ENCODE measurements at places on chromosomes 1 and 21. TPM values are rescaled to one million over a fixed set of nuclear protein-coding genes. Genes with fewer than 3 reads are reported as not detected.

GRCh38 chr1:37053173-37053572 is 18.9 kb upstream of the GRIK3 start:
- DNase-seq, result no peak

DNA sequence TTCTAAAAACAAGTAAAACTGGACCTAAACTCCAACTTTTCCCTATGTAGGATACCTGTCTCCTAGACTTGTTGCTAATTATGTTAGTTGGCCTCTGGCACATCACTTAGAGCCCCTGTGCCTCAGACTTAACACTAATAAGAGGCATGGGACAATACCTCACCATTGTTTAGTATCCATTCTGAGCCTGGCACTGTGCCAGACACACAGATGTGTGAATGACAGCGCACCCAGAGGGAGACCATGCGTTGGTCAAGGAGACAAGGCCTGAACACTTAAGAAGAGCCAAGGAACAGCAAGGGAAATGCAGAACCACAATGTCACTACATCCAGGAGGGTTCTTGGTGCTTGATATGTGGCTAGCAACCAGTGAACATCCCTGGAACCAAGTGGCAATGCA is 189.1 kb downstream of the FGGY start:
- DNase-seq, result no peak

GRCh38 chr1:79259390-79260336 is 253.1 kb upstream of the ADGRL4 start:
- no peak for DNase-seq

The CD101 gene
- total RNA-seq, result 3.3 TPM

The PDZK1 gene
- total RNA-seq, result 25.0 TPM

- DNase-seq, result no peak
Observed at GRCh38 chr1:29830383-29830782, 594.1 kb downstream of the PTPRU start.

The UMODL1 gene
- total RNA-seq, result not detected

- no peak for DNase-seq
Observed at GRCh38 chr1:99614728-99615127, 31.2 kb upstream of the PALMD start.

- peak; percentile 2 for DNase-seq
Observed at GRCh38 chr21:43188592-43189210, 19.9 kb downstream of the CRYAA start.

DNA sequence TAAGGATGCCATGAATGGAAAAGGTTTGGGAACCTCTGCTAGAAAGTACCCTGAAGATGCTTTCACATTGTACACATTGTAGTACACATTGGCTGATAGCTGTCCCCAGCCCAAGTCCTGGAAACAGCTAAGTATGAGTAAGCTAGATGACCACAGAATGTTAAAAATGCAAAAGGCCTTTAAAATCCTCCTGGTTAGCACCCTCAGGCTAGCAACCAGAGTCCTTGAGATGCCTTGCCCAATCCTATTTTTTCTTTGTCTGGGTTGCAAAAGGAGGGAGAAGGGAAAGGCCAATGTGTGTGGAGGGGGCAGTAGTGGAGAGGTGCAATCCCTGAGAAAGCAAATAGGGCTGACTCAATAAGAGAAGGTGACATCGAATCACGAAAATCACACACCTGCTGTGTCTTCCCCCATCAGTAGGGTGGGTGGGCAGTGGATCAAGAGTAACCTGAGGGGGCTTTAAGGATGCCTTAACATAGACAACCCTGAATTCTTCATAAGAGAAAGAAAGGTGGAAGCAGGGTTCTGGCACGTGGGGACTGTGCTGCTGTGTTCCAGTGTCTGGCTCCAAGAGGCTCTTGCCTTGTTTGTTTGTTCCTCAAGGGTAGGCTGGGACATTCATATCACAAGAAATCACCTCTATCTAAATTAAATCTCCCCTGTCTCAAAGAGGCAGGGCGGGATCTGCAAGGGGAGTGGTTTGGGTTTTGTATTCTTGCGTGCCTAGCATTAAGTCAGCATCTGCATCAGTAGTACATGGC is 266.2 kb upstream of the PLXNA2 start:
- no peak for DNase-seq

DNA sequence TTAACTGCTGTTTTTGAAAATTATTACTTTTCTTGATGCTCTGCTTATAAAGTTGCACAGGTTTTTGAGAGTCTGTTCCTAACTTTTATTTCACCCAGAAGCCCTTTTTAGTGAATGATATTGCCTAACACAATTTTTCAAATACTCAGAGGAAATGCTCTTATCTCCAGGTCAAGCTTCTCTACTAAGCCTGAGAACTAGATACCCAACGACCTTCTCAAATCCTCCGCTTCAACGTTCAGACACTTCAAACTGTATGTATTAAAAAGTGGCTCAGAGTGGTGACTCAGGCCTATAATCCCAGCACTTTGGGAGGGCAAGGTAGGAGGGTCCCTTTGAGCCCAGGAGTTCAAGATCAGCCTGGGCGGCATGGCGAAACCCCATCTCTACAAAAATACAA is 88.5 kb downstream of the ASH1L start:
- no peak for DNase-seq

DNA sequence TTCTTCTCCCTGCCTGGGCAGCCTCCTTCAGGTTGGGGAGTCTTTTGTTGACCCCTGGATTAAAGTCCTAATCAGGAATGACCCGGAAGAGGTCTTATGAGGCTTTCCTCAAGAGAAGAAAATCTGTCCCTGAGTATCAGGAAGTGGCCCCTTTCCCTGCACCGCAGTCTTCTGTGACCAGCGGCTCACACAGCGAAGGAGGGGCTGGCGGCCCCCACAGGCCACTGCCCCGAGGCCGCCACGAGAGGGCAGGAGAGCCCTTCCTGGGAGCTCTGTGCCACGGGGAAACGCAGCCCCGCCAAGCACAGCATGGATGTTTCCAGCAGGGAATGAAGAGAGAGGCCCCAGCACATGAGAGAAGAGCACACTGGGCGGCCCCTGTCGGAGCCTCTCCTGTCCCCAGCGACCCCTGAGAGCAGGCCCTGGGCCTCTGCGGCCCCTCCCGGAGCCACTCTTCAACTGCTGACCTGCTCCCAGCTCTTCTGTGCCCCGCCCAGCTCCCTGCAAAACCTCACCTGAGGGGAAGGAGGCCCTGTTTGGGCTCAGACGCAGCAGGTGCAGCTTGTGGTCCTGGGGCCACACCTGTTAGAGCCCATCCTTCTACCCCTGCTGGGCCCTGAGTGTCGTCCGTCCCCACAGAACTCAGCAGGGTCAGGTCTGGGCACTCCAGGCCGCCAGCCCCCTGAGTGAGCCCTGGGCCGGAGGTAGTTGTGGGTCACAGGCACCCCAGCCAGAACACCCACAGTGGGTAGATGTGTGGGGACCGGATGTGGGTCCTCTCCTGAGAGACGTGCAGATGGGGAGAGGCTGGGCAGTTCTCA is 4.9 kb upstream of the POFUT2 start:
- DNase-seq, result peak; percentile 85

DNA sequence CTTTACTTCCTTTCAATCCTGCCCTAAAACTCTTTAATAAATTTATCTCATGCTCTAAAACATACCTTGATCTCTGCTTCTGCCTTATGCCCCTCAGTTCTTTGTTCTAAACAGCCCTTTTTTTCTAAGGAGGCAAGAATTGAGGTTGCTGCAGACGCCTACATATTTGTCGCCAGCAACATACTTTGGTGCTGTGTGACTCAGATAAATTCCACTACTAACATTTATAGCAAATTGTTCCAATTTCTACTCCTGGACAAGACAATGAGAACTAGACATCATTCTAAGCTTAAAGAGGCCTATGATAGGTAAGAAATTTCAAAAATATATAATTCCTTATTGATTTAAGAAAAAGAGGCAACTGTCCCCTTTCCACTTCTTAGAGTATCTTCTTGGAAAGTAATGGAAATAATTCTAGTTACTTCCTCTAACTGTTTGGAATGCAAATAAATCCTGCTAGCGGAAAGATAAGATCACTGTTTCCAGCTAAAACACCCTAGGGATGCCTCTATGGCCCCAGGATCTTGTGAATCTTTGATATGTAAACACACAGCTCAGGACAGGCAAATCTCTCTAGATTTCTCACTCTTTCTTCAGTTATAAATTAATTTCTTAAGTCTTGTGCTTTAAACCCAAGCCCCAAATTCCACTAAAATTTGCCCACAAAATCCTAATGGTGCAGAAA is 869.1 kb downstream of the KCNT2 start:
- no peak for DNase-seq

- no peak for DNase-seq
Observed at GRCh38 chr1:6870571-6870970, 85.3 kb downstream of the CAMTA1 start.

DNA sequence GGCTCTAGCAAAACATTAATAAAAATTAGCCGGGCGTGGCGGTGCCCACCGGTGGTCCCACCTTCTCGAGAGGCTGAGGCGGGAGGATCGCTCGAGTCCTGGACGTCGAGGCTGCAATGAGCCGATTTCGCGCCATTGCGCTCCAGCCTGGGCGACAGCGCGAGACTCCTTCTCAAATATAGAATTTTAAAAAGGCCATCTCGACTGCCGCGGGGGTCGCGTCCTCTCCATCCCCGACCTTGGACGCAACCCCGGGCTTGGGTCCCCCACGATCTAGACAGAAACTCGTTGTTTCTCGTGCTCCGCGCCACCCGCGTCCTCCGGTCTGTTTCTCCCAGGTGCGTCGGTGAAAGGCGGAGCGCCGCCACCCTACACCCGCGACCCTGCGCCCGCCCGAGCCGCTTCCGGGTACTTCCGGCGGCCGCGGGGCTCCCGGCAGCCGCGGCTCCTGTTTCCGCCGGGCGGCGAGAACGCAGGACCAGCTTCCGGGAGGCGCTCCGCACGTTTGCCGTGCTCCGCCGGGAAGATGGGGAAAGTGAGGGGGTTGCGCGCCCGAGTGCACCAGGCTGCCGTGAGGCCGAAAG is at the start of gene SLX9:
TSS of gene SLX9 (plus strand) at position 498 of the 584 bp plus-strand sequence. CDS start at position 527, 29 bp downstream.
- peak; percentile 71 for DNase-seq

The PLA2G2E gene
- not detected for total RNA-seq

The OR2T2 gene
- not detected for total RNA-seq

GRCh38 chr1:184033711-184034167 is 3.8 kb downstream of the COLGALT2 start:
- DNase-seq, result no peak

- no peak for DNase-seq
Observed at GRCh38 chr1:37930246-37931101, 16.4 kb downstream of the INPP5B start.

The CR2 gene
- 0.24 TPM for total RNA-seq

GRCh38 chr1:54699936-54700525 is 15.6 kb upstream of the TTC4 start:
- no peak for DNase-seq

- DNase-seq, result no peak
Observed at GRCh38 chr1:197358959-197359358, 90.9 kb downstream of the CRB1 start.

- DNase-seq, result no peak
Observed at GRCh38 chr1:235511470-235512240, 7.4 kb upstream of the B3GALNT2 start.

The CFAP45 gene
- 1.0 TPM for total RNA-seq

DNA sequence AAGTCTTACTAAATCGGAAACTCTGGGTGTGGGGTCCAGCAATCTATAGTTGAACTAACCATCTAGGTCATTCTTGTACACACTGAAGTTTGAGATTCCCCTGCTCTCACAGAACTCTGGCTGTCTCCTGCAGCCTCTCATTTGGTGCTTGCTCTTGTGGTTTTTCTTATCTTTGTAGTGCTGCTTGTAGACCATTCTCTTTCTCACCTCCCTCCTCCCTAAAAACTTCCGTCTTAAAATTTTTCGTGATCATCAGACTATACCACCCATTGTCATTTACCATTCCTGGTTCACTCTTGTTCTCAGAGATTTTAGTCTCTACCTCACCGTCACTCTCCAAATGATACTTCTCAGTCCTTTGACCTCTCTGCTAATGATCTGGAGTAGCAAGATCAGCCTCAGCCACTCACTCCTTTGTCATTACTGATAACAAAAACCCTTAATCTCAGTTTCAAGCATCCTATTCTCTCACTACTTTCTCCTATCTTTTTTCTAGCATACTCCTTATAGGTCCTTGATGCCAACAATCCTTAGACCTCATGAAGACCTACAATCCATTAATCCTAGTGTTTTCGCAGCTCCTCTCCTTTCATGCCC is 13.0 kb upstream of the EPHX4 start:
- DNase-seq, result no peak

The LRRC39 gene
- 1.1 TPM for total RNA-seq

GRCh38 chr1:153793973-153794615 is 18.9 kb downstream of the SLC27A3 start:
- DNase-seq, result no peak

The C1orf87 gene
- total RNA-seq, result not detected

DNA sequence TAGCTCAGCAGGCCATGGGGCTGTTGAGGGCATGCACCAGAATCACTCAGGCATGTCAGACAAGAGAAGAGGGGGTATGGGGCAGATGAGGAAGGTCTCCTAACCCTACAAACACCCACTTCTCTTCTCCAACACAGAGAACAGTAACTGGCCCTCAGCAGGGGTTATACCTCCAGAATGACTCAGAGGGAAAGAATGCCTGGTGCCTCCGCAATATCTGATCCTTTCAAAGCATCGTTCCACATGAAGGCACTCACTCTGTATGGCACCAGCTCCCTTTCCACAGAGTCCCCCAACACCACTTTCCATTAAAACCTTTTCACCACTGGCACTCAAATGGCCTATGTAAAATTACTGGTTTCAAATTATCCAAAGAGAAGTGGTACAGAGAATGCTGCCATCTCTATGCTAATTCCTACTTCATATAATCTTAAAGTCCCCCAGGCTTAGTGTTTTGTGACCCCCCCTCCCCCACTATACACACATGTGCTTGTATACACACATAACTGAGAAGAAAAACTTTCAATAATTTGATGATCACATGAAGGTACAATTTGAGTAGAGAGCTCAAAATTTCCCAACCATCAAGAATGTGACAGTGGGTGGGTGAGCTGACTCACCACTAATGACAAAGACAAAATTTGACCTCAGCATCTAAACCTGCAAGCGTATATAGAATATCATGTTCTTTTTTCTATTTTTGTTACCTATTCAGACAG is 91.5 kb downstream of the SIPA1L2 start:
- no peak for DNase-seq

GRCh38 chr1:230970432-230970831 is 8.2 kb downstream of the TTC13 start:
- no peak for DNase-seq

DNA sequence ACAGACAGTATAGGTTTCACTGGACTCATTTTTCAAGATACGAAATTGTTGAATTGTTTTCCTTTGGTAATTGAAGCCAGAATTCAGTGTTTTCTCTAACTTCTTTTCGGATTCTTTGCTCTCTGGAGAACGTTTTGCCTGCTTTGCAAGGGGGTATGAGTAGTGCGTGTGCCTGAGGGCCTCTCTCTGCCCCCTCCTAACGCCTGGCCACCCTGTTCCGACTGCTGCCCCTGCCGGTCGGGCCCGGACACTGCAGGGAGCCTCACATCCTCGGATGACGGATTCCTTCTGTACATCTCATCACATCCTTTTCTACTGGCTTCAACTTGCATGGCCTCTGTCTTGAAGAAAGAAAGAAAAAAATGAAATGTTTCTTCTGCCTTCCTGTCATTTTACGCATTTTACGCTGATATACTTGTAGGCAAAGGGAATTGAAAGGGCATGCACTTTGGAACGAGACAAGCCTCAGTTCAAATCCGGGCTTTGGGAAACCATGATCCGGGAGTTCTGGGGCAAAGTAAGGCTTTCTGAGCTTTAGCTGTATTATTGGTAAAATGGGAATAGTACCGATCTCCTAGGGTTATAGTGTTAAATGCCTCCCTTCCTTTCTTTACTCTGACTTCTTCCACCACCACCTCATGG is 65.1 kb downstream of the DISC1 start:
- DNase-seq, result no peak

GRCh38 chr21:41589131-41589530 is 81.2 kb upstream of the TMPRSS2 start:
- no peak for DNase-seq

Measured in progenitor cell of endocrine pancreas (in vitro differentiated cells).